Mammary epithelial cell (primary cell): ENCODE measurements at places on chromosomes 4 and X.
A peak's percentile ranks its signal among the peaks of the same experiment; 100 is the strongest.

- no peak for DNase-seq
Measured at GRCh38 chr4:187071946-187072600, 348.4 kb upstream of the FAT1 start.

DNA sequence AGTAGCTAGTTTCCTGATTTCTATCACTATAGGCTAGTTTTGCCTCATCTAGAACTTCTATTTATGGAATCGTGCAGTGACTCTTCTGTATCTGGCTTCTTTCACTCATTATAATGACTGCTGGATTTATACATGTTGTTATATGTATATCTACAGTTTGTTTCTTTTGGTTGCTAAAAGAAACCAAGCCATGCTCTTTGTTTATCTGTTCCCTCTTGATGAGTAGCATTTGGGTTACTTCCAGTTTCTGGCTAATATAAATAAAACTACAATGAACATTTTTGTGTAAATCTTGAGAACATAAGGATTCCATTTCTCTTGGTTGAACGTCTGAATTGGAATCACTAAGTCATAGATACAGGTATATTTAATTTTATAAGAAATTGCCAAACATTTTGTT is 73.9 kb downstream of the ARHGAP24 start:
- no peak for DNase-seq

- DNase-seq, result no peak
Measured at GRCh38 chrX:6026429-6026828, 202.2 kb downstream of the NLGN4X start.

GRCh38 chr4:141849778-141850177 is 213.4 kb downstream of the IL15 start:
- no peak for DNase-seq

DNA sequence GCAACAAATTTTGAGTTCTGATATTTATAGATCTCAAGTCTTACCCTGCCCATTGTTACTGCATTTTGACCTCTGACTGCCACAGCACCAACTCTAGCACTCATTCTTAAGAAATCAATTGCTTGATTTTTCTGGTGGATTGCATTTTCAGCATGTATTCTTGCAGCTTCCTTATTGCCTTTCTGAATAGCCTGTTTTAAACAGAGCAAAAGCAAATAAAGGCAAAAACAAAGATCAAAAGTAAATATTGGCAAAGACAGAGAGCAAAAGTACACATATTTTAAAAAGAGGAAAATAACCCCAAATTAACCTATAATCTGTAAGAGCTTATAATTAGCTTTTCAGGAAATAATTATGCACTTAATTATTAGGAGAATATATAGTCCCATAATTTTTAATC is 129.4 kb upstream of the TENT5D start:
- no peak for DNase-seq

DNA sequence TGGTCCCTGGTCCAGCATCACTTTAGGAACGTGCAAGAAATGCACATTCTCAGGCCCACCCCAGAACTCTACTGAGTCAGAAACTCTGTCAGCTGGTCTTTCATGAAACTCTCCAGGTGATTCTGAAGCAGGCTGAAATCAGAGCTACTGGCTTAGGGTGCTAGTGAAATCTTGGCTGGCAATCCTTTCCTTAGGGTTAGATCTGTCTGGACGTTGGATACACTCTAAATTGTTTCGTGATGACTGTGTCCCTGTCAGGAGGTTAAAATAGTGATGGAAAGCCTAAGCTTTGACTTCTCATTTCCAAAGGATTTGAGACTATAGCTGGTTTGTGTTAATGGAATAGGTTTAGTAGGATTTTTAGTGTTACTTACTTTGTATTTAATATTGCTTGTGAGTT is 99.1 kb downstream of the ARHGAP10 start:
- peak; percentile 94 for DNase-seq

- DNase-seq, result no peak
Measured at GRCh38 chr4:10160281-10160856, 43.8 kb upstream of the WDR1 start.

DNA sequence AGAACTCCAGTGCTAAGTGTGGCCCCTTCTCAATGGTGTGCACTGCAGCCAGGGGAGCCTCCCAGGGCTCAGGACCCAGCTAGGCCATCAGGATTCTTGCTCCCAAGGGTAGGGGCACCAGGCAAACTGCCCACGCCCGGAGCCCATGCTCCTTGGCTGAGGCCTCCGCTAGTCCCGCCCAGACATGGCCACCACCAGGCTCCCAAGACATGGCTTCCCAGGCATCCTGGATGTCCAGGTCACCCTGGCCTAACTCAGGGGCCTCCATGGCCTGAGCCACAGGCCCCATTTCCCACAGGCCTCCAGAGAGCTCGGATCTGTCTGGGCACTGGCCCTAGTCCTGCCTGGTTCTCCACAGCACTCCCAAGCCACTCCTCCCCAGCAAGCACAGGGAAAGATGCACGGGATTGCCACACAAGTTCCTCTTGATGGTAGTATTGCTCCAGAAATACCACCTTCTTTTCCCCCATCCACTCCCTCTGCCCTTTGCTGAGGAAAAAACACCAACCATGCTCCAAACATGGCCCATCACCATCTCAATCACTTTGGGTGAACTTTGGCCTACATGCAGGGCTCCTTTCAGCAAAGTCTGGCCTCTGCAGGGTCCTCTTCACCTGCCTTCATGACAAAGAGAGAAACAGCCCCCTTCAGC is 274.7 kb upstream of the AGTR2 start:
- no peak for DNase-seq

DNA sequence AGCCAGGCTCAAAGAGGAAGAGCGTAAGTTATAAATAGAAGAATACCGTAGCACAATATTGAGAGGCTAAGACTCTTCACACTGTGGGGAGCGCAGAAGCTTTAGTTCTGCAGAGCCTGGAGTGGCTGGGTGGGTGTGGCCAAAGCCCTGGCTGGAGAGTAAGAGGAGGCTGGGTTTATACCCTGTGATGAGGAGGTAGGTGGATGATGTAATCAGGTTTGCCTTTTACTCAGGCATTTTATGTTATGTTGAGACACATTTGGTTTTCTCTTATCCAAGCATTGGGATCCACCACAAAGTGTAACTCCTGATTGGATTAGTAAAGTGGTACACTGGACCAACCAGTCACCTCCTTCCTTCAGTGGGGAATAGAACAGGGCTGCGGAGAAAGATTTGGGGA is 13.9 kb downstream of the CDS1 start:
- DNase-seq, result peak; percentile 82

DNA sequence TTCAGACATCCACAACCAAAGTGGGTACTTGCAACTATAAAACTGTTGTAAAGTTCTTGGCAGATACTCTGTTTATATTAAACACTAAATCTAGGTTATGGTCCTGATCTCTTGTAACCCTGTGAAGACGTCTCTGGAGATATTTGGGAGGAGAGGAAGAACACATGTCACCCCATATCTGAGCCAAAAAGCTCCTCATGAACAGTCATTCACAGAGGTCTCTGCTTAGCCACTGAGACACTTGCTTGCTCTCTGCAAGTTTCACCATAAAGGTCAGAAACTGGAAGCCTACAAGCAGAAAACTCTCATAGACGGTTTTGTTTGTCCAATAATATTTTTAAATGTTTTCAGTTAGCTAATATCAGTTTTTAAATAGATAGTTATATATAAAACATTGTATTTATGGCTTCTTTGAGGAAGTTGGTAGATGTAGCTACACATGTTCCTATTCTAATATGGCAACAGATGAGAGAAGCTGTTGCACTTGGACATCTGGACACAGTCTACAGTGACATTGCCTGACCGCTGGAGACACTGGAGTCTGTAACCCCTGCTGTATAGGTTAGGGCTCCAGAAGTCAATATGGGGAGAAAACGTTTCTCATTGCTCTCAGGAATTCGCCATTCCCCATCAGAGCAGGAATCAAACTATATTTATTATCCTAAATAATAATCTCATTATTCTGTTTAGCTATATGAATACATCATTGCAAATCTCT is 73.6 kb downstream of the C4orf46 start:
- DNase-seq, result no peak

DNA sequence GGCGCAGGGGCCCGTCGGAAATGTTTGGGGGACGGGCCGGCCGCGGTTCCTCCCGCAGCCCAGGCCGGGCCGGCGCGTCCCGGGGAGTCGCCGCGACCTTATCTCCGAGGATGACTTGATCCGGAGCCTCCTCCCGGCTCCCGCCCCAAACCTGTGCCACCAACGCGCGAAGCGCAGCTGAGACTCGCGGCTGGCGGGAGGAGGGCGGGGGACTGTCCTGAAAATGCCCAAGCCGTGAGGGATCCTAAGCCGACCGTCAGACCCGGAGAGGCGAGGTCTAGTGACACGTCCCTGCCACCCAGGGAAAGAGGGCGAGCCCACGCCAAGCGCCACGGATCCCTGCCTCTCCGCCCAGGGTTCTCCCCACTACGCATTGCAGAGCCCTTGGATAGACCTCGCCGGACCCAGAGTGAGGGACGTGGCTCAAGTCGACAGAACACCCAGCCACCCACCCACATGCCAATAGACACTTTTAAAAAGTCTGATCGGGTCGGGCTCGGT is 26.9 kb downstream of the UTP14A start:
- DNase-seq, result no peak

GRCh38 chrX:13340182-13340791 is 20.4 kb upstream of the ATXN3L start:
- DNase-seq, result peak; percentile 17

DNA sequence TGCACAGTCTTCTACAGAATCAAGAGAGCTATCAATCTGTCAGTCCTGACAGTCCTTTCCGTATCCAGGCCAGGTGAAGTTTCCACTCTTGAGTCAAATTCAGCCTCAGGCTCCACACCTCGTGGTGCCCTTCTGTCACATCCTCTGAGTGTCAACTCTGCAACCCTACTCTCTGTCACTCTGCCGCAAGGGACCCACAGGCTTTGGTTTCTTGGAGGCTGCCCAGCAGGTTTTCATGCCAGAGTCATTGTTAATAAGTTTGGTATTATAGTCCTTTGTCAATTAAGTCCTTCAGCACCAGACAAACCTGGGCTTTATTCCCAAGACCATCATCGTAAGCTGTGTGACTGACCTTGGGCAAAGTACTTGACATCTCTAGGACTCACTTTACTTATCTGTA is 83.4 kb upstream of the KLHL13 start:
- no peak for DNase-seq
